Renal cortical epithelial cell (primary cell): ENCODE measurements at places on chromosomes 4 and X.
A peak's percentile ranks its signal among the peaks of the same experiment; 100 is the strongest.

DNA sequence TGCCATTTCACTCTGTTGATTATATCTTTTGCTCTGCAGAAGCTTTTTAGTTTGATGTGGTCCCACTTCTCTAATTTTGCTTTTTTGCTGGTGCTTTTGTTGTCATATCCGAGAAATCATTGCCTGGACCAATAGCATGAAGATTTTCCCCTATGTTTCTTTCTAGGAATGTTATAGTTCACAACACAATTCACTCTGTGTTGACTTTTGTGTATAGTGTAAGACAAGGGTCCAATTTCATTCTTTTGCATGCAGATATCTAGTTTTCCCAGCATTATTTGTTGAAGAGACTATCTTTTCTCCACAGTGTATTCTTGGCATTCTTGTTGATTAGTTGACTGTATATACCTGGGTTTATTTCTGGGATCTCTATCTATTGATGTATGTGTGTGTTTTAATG, 8.3 kb upstream of the CPE start:
- no peak for DNase-seq

DNA sequence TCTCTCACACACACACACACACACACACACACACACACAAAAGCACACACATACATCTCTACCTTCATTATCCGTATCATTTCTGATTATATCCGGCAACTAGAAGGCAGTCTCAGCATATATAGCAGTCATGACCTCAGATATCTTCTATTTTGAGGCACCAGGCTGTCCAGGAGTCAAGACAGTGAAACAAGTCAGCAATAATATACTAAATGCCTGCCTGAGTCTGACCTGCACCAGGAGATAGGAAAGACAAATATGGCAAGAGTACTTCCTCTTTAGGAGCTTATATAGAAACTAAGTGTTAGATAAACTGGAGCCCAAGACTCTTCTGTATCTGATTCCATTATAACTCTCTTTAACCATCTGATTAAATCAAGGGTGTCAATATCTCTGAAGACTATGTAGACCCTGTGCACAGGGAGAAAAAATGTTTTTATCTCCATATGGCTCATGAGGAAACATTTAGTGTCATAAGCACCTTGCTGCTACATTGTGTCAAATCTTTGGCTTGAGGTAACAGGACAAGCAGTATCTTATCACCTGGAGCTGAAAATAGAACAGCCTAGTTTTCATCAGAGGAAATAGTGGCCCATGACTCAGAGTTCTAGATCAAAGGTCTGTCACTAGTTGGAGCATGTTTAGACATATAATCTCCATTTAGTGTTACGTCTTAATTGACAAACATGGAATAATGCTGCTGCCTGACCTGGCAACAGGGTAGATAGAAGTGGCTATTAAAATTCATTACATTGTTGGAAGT, 27.0 kb upstream of the FAM47B start:
- peak; percentile 27 for DNase-seq

DNA sequence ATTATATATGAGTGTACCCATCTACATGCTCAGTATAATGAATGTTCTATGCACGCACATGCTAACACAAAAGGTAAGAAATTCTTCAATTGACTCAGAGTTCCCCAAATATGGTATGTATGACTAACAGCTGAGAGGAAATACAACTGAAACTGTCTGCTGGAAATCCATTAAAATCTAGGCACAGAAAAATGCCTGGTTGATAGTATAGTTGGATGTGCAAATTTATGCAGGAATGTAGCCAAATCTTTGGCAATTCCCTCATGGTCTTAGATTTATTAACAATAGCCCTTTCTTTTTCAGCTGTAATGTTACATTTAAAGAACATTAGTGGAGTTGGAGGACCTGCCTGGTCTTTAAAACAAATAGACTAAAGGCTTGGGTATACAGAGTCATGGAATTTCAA, 5.5 kb downstream of the CAMK2D start:
- peak; percentile 86 for DNase-seq

GRCh38 chr4:48210966-48211328, 58.7 kb downstream of the TEC start:
- DNase-seq, result no peak

DNA sequence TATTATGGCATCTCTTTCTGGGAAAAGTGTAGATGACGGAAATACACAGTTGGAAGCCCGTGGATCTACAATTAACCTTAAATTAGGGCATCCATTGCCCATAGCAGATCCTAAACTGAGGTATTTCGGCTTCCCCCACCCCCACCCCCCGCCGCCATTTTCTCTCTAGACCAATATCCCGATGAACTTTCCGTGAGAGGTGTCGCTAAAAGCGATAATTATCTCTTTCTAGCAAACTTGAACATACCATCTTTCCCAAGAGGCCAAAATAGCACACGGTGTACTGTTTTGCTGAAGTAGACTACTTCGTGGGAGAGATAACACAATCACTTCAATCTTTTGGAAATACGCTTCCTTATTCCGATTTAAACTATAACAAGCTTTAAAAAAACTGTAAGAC, 554 bp downstream of the KLHL15 start:
- DNase-seq, result no peak

DNA sequence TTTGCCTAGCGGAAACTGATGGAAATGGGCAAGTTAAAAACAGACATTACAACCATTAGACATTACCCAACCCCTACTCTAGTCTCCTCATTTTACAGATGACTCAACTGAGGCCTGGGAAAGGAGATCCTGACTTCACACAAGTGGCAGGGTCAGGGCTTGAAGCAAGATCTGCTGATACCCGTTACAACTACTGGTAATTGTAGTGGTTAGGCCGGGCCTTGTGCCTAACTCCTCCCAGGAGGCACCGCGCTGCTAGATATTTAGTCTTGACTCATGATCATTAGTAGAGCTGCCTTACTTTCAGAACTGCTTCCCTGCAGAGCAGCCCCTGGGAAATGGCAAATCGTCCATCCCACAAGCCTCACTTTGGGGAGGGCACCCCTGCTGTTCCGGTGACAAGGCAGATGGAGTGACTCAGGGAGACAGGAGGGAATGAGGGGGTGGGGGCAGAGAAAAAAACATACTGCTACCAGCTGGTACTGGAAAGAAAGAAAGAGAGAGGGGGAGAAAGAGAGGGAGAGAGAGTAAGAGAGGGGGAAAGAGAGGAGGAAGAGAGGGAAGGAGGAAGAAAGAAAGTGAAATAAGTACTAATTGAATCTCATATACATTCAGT, 12.2 kb downstream of the ARHGEF6 start:
- peak; percentile 42 for DNase-seq

DNA sequence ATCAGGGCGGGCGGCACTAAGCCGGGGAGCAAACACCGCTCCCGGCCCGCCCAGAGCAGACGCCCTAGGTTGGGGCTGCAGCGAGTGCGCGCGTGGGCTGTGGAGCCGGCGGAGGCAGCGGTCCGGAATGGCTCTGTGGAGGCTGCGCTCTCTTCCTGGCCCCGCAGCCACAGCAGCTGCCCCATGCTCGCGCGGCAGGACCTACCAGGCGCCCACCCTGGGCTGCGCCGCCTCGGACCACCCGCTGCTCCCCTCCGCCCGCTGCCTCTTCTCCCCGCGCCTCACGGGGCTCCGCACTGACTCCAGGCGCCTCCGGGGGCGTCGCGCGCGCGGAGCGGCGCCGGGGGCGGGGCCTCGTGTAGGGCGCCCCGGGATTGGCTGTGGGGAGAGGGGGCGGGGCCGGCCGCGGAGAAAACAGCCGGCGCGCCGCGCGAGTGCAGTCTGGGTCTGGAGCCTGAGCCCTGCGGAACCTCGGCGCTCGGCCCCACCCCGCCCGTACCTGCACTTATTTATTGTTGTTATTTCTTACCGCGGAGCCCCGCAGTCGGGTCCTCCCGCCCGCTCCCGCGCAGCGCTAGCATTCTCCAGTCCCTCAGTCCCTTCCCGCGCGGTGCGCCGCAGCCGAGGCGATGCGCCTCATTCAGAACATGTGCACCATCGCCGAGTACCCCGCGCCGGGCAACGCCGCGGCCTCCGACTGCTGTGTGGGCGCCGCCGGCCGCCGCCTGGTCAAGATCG, at the start of gene RASL11B:
RASL11B (plus strand) TSS at position 439 of the 738 bp plus-strand sequence; CDS start at position 630, 191 bp downstream.
- DNase-seq, result peak; percentile 13
